ENCODE measurements at places on chromosomes 3 and 15.

DNA sequence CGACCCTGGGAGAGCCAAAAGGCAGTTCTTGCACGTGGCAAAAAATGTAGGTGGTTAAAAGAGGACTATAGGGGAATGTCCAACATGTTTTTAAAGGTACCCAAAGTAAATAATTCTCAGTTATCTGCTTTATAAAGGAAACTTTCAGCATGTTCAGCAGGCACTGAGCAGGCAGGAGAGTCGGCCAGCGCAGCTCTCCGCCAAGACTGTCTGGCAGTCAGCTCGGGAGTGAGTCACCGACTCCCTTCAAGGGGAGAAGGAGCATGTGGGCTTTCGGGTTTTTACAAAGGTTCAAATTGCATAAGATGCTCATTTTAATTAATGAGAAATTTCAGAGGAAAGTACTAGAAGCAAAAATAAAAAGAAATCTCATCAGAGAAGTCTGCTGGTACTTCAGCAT, 7.0 kb downstream of the GABRA5 start:
- no peak for DNase-seq

DNA sequence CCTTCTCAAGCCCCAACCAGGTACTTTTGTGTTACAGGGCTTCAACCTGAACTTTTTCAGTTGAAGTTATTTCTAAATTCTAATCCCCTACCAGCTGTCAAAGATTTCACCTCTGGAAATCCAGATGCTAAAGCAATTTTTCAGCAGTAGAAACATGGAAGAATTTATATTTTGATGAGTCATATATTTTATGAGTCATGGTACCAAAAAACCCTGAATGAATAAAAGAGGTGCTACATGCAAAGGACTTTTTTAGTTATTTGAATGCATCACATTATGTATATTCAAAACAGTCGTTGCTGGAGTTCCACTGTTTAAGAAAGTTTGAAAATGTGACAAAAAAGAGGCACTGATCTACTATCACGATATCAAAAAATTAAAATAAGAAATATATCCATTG, 96.0 kb upstream of the ZNF385D start:
- no peak for DNase-seq

GRCh38 chr15:22872936-22873701, 34.7 kb downstream of the NIPA2 start:
- DNase-seq, result no peak

DNA sequence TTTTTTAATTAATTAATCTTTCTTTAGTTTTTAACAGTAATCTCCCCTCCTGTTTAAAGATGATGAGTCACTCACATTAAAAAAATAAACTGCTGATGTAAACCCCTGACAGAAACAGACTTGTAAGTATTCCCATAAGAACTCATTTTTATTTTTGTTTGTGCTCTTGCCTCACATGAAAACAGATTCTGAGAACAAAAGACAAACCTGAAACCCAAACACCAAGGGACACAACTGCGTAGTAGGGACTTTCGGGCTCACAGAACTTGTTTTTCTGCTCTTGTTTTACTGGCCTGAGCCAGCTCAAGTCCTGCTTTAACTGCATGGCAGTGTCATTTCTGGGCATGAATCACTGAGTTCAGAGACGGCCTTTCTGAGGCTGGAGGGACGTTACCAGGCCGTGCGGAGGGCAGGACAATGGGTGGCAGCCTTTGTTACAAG, 600.8 kb downstream of the FOXP1 start:
- no peak for DNase-seq

DNA sequence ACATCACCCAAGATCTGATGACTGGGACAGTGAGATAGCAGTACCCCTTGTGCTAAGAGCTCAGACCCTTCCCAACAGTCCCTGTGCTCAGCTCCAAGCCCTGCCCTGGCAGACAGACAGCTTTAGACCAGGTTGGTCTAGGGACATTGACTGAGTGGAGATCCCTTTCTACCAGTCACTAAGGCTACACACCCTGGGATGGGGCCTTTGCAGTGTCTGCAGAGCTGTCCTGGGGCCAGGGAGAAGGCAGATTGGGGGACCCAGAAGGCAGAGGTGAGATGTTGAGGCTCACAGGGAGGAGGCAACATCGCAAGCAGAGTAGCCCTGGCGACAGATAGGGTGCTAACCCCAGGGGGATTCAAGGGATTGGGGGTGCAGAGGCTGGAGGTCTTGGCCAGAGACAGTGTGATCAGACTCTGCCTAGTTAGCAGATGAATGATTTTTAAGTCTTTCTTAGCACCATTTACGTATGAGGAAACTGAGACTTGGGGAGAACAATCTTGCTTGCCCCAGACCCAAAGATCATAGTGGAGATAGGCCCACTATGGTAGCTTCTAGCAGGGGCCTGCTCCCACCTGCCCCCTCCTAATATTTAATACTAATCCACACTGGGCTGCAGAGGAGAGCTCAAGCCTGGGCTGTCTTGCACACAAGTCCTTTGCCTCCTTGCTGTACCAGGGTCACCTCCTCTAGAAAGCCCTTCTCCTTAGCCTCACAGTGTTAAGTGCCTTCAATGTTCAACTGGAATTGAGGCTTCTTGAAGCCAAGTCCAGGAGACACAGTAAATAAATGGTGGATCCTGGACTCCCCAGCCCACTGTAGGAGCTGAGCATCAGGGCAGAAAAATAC, 32.6 kb downstream of the HMCES start:
- no peak for DNase-seq

- DNase-seq, result no peak
Observed at GRCh38 chr15:89244574-89244903, 760 bp downstream of the FANCI start.

DNA sequence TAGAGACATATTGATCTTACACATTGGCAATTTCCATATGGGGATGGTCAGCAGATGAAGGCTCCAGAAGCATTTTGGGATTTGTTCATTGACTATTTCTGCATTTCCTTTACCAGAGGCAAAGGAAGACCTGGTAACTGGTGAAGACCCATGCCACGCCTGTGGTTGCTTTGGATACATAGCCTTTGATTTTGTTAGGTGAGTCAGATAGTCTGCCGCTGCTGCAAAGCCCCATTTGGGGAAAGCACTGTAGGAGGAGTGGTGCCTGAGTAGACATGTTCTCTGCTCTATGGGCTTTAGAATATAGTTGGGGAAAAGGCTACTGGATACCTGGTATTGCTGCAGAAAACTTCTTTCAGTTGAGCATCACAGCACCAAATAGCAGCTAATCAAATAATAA, 56.8 kb downstream of the TFG start:
- DNase-seq, result no peak

GRCh38 chr3:107977221-107978130, 113.4 kb downstream of the CD47 start:
- no peak for DNase-seq

DNA sequence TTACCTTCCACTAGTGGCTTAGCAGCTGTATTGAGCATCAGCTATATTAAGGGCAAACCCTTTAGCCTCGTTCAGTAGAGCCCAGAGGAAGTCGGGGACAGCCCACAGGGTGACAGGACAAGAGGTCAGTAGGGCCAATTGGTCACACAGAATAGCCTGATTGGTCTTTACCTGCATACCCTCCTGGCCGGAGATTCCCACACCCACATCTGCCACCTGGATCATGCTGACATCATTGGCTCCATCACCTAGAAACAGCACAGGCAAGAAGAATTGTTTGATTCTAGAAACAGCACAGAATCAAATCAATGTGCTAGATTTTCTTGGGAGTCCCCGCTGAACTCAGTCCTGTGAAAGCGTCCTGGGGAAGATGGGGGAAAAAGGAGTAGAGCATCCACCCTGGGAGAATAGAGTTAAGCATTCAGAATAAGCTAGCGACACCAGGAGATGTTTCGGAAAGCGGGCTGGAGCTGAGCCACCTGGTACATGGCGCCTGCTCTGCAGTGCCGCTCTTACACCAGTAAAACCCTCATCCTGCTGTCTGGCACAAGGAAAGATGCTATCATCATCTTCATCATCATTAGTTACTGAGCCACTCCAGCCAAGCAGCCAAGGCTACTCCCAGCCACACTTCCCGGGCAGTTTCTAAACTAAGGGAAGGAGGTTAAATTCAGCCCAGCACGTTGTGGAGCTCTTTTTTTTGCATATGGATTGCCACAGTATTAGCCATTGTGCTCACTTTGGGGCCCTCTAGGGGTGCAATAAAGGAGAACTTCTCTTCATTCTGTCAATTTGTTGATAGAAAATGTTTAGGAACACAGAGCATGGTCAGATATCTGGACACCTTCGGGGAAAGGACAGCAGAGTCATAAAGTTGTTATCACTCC, 171.3 kb downstream of the ATP10A start:
- no peak for DNase-seq

- DNase-seq, result no peak
Observed at GRCh38 chr3:180059356-180059755, 22.6 kb upstream of the PEX5L start.

GRCh38 chr15:73994912-73995622, 551 bp downstream of the PML start:
- no peak for DNase-seq
